ENCODE measurements at places on chromosomes 6 and 20. TPM values are rescaled to one million over a fixed set of nuclear protein-coding genes. Genes with fewer than 3 reads are reported as not detected.

DNA sequence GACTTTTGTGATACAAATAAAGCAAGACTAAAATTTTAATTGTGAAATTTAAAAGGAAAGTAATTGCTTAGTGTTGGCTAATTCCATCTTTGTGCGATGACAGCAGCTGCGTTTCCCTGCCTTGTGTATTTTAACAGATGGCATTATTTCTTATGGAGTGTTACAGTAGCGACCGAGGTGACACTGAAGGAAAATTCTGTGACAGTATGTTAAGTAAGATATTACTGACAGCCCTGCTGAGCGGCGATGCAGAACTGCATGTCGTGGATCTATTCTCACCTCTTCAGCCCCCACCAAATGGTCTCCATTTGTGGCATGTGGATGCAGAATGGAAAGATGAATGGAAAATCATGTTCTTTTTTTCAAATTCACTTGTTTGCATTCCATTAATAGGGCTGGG, 289.4 kb downstream of the RNF144B start:
- no peaks in the 10 kb centered on the region for H3K27me3 ChIP-seq
- no peak overlapping the region for H3K4me3 ChIP-seq
- no peaks in the 10 kb centered on the region for H3K36me3 ChIP-seq
- DNase-seq, result no peak
- H3K4me1 ChIP-seq, result no peaks in the 10 kb centered on the region

- H3K4me3 ChIP-seq, result no peak overlapping the region
- no peaks in the 10 kb centered on the region for H3K36me3 ChIP-seq
- H3K4me1 ChIP-seq, result no peaks in the 10 kb centered on the region
- DNase-seq, result no peak
- H3K27me3 ChIP-seq, result no peaks in the 10 kb centered on the region
Measured at GRCh38 chr20:23536328-23536974, 31.8 kb downstream of the CST9L start.

DNA sequence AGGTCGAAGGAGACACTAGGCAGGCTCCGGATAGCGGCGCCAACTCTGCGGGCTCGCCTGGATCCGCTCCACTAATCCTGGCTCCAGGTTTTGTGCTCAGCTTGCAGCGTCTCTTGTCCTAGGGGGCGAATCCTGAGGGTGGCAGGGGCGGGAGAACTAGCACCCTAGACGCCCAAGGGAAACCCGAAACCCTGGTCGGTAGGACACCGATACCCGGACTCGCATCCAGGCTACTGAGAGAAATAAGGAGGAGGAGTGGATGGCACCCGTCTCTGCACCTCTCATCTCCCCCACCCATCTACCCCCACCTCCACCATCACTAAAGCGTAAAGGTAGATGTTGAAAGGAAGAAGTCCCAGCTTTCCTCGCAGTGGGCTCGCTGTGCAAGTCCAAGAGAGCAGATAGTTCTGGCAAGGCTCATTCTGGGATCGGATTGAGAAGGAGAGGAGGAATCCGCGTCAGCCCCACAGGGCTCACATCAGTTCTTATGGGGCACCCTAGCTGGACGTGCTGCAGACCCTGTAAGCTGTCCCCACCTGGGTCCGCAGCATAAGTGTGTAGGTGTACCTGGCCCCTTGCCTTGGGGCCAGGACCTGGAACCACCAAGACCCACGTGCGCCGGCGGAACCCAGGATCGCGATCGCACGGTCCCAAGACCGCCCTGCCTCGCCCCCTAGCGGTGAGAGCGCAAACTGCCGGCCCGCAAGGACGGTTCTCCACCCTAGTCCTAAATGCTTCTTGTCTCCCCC, 6.9 kb downstream of the SLC32A1 start:
- H3K4me1 ChIP-seq, result peaks cover 16% of the 10 kb centered on the region
- peak overlapping the region; percentile 53 for H3K4me3 ChIP-seq
- DNase-seq, result peak; percentile 90
- no peaks in the 10 kb centered on the region for H3K36me3 ChIP-seq
- H3K27me3 ChIP-seq, result peaks cover 93% of the 10 kb centered on the region
- H3K27ac ChIP-seq, result no peak overlapping the region

- peaks cover 49% of the 10 kb centered on the region for H3K27me3 ChIP-seq
- peak; percentile 62 for DNase-seq
- no peaks in the 10 kb centered on the region for H3K4me1 ChIP-seq
- no peaks in the 10 kb centered on the region for H3K36me3 ChIP-seq
- no peak overlapping the region for H3K27ac ChIP-seq
- H3K4me3 ChIP-seq, result no peak overlapping the region
Measured at GRCh38 chr6:3410385-3411360, 46.2 kb downstream of the SLC22A23 start.

DNA sequence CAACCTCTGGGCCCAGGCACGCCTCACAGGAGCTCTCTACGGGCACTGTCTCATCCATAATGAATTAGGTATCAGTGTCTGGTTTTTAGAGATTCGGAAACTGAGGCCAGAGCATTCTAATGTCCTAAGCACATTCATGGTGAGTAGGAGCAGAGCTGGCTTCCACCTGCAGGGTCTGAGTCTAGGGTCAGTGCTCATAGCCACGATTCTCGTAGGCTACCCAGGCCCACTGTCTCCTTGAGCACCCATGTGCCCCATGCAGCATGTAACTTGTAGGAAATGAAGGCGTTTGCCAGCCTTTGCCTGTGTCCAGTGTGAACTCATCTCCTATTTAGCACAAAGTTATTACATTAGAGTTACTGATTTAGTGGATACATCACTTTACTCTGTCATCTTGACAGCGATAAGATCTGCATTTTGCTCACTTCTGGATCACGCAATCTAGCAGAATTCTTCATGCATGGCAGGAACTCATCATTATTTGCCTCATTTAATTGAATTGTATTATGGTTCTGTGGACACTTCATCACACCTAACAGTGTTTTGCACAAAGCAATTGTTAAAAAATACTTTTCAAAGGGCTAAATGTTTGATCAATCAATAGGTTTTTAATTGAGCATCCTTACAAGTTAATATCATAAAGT, 205.3 kb upstream of the SULF2 start:
- no peaks in the 10 kb centered on the region for H3K36me3 ChIP-seq
- H3K4me1 ChIP-seq, result peaks cover 15% of the 10 kb centered on the region
- no peak for DNase-seq
- no peaks in the 10 kb centered on the region for H3K27me3 ChIP-seq
- H3K27ac ChIP-seq, result no peak overlapping the region
- no peak overlapping the region for H3K4me3 ChIP-seq

DNA sequence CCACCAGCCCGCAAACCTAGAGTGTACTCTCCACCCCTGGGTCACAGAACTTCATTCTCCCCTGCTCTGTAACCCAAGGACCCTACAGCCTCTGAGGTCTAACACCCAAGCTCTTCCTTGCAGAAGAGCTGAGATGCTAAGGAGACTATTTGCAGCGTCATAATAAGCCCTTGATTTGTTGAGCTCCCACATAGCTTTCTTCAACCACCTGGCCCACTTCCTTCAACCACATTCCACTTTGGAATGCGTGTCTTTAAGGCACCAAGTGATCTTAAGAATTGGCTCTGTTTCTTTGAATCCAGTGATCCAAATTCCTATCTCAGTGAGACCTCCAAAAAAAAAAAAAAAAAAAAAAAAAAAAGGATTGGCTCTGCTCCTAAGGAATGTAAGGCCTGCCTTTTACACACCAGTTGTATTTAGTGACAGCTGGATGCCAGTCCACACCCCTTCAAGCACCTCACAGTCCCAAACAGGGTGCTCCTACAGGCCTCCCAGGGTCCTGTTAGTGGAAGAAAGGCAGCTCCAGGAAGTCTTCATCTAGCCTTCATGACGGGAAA, 106.2 kb downstream of the UBE3D start:
- DNase-seq, result no peak
- peaks cover 21% of the 10 kb centered on the region for H3K4me1 ChIP-seq
- H3K27ac ChIP-seq, result no peak overlapping the region
- H3K4me3 ChIP-seq, result no peak overlapping the region

GRCh38 chr20:58135441-58136148, 92.9 kb downstream of the ANKRD60 start:
- H3K4me3 ChIP-seq, result no peak overlapping the region
- H3K4me1 ChIP-seq, result peaks cover 16% of the 10 kb centered on the region
- peaks cover 12% of the 10 kb centered on the region for H3K27me3 ChIP-seq
- no peaks in the 10 kb centered on the region for H3K36me3 ChIP-seq
- no peak overlapping the region for H3K27ac ChIP-seq
- DNase-seq, result no peak

- no peaks in the 10 kb centered on the region for H3K4me1 ChIP-seq
- DNase-seq, result no peak
- no peaks in the 10 kb centered on the region for H3K27me3 ChIP-seq
Measured at GRCh38 chr6:129590408-129591022, 119.5 kb downstream of the ARHGAP18 start.

- no peak for DNase-seq
- peaks cover 6% of the 10 kb centered on the region for H3K36me3 ChIP-seq
- H3K4me1 ChIP-seq, result no peaks in the 10 kb centered on the region
- no peak overlapping the region for H3K4me3 ChIP-seq
Measured at GRCh38 chr6:104829183-104829958, 30.3 kb downstream of the HACE1 start.

GRCh38 chr6:74000666-74001490, 304.9 kb downstream of the CD109 start:
- H3K4me3 ChIP-seq, result no peak overlapping the region
- no peak overlapping the region for H3K27ac ChIP-seq
- H3K4me1 ChIP-seq, result no peaks in the 10 kb centered on the region
- no peaks in the 10 kb centered on the region for H3K27me3 ChIP-seq
- DNase-seq, result no peak
- H3K36me3 ChIP-seq, result no peaks in the 10 kb centered on the region

DNA sequence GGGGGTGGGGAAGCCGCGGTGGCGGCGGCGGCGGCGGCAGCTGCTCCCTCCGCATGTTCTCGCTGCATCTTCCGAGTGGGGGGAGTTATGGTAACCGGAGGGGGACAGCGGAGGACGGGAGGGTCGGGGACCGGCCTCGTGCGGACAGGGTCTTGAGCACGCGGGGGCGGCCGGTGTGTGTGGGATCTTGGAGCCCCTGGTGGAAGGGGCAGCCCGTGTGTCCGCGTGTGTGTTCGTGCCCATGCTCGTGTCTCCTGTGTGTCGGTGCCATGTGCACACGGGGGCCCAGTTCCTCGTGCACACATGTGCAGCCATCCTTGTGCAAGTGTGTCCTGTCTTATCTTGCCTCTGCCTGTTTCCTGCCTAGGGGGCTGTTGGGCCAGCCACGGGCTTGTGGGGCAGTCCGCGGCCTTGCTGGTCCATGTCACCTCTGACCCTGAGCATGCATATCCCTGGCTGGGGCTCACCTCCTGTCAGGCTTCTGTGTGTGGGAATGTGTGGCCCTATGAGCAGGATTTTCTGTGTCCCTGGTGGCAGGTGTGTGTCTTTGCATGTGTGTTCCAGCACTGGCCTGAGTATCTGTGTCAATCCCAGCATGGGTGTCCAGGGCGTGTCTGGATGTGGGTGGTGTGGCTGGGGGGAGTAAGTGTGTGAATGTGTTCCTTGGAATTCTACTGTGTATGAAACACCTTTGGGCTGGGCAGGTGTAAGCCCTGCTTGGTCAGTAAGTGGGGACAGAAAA, 8.5 kb downstream of the SYNGAP1 start:
- H3K27me3 ChIP-seq, result no peaks in the 10 kb centered on the region
- H3K36me3 ChIP-seq, result no peaks in the 10 kb centered on the region
- H3K27ac ChIP-seq, result peak overlapping the region; percentile 26
- H3K4me3 ChIP-seq, result peak overlapping the region; percentile 66
- H3K4me1 ChIP-seq, result peaks cover 53% of the 10 kb centered on the region

DNA sequence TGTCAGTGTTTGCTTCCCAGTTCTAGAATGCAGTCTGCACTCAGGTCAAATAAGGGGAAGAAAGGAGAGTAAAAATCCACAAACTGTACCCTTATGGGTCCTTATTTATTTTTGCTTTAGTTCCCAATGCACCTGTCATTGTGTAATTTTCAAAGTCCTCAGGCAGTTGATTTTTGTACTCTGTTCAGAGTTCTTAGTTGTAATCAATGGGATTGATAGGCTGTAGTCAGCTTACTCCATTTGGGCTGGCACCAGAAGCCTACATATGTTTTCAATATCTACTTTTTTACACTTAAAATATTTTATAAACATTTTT, 18.6 kb downstream of the AIG1 start:
- H3K36me3 ChIP-seq, result peaks cover 6% of the 10 kb centered on the region
- H3K27me3 ChIP-seq, result no peaks in the 10 kb centered on the region
- DNase-seq, result no peak
- H3K4me1 ChIP-seq, result no peaks in the 10 kb centered on the region
- no peak overlapping the region for H3K4me3 ChIP-seq
- no peak overlapping the region for H3K27ac ChIP-seq

GRCh38 chr6:39453956-39454524, 131.5 kb upstream of the KCNK16 start:
- no peaks in the 10 kb centered on the region for H3K36me3 ChIP-seq
- H3K4me1 ChIP-seq, result peaks cover 6% of the 10 kb centered on the region
- DNase-seq, result no peak
- no peak overlapping the region for H3K27ac ChIP-seq

DNA sequence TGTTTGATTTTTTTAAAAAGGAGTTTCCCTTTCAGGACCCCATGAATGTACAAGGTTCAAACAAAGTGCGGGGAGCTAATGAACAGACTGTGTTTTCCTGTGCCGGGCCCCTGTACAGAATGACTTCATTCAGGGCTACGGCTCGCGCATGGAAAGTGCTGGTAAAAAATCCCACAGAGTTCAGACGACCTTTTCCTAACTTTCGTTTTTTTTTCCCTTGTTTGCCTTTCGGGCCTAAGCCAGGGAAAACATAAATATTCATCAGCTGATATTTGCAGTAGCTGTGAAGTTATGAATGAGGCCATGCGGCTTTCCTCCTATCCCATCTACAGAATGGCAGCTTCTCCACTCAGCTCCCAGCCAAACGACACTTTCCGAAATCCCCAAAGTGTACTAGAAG, 74.0 kb downstream of the HAO1 start:
- no peaks in the 10 kb centered on the region for H3K4me1 ChIP-seq
- H3K27me3 ChIP-seq, result peaks cover 9% of the 10 kb centered on the region
- no peak for DNase-seq
- no peak overlapping the region for H3K4me3 ChIP-seq
- H3K27ac ChIP-seq, result no peak overlapping the region
- no peaks in the 10 kb centered on the region for H3K36me3 ChIP-seq

- no peak for DNase-seq
- H3K36me3 ChIP-seq, result no peaks in the 10 kb centered on the region
- H3K4me3 ChIP-seq, result no peak overlapping the region
- H3K27ac ChIP-seq, result no peak overlapping the region
- peaks cover 14% of the 10 kb centered on the region for H3K4me1 ChIP-seq
Measured at GRCh38 chr20:59149678-59150504, 13.7 kb upstream of the ZNF831 start.

- H3K4me1 ChIP-seq, result peaks cover 2% of the 10 kb centered on the region
- H3K36me3 ChIP-seq, result no peaks in the 10 kb centered on the region
- DNase-seq, result no peak
- H3K27ac ChIP-seq, result peak overlapping the region; percentile 72
- no peaks in the 10 kb centered on the region for H3K27me3 ChIP-seq
Measured at GRCh38 chr6:88376768-88377387, 210.7 kb upstream of the CNR1 start.

Gene ATP5F1E
- polyA plus RNA-seq, result 60.8 TPM

Gene C6orf58
- polyA plus RNA-seq, result 0.07 TPM

Gene JAG1
- 6.0 TPM for polyA plus RNA-seq

Gene LY6G5B
- polyA plus RNA-seq, result 12.7 TPM

Gene EDN3
- 0.05 TPM for polyA plus RNA-seq

Gene BPIFB1
- not detected for polyA plus RNA-seq

Gene XKR7
- 0.02 TPM for polyA plus RNA-seq

Gene TNFRSF6B
- 8.2 TPM for polyA plus RNA-seq

Gene KIF13A
- 23.1 TPM for polyA plus RNA-seq

Gene TRIM15
- not detected for polyA plus RNA-seq

Gene MCCD1
- not detected for polyA plus RNA-seq

Gene RNF5
- 74.8 TPM for polyA plus RNA-seq

Gene DXO
- 27.1 TPM for polyA plus RNA-seq

Gene NKAIN2
- polyA plus RNA-seq, result not detected

Gene SAPCD1
- polyA plus RNA-seq, result 6.3 TPM

Gene SPINT4
- not detected for polyA plus RNA-seq

Gene IRF4
- not detected for polyA plus RNA-seq
